ENCODE measurements at places on chromosomes 1 and 21. TPM values are rescaled to one million over a fixed set of nuclear protein-coding genes. Genes with fewer than 3 reads are reported as not detected.

The NKAIN1 gene
- not detected for total RNA-seq

DNA sequence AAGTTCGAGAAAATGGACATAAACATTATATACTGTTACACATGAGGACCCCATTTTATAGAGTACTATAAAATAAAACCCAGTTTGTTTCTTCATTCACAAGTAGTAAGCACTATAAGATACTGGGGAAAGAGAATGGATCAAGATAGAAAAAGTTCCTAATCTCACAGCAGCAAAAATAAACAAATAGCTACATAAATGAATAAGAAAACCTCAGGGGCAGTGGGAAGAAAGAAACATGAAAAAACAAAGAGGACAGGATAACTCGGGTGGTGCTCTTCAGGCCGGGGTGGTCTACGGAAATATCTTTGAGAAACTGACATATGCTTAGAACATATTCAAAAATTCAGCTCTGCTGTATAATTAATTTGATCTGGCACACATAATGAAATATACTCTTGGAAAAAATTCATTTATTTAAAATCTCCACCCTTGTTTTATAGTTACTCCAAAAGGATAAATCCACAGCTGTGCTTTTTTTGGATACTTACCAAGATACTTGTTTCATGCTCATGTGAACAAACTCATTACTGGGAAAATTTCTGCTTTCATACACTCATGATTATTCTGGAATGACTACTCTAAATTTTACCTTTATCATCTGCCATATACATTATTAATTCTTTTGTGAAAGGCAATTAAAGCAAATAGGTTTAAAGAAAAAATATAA is 20.0 kb downstream of the CEP170 start:
- H3K4me1 ChIP-seq: no peaks in the 10 kb centered on the region
- H3K36me3 ChIP-seq: peaks cover 28% of the 10 kb centered on the region
- no peak for DNase-seq
- no peak overlapping the region for H3K4me3 ChIP-seq
- no peaks in the 10 kb centered on the region for H3K27me3 ChIP-seq

DNA sequence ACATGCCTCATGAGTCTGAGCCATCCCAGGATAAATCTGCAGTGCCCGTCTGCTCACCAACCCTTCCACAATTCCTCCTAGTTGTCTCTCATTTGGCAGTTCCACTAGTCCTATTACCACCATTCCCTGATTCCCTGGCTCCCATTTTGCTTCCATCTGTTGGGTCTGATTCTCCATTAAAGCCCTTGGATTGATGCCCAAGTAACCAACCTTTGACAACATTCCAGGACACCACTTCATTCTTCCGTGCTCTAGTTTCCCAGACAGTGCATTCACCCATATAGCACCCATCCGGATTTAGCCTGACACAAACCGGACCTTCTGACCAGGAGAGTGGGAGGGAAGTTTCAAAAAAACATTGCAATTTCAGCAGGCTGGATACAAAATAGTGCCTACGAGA is 189.4 kb upstream of the PALMD start:
- H3K4me3 ChIP-seq: no peak overlapping the region
- H3K4me1 ChIP-seq: no peaks in the 10 kb centered on the region
- DNase-seq: no peak
- H3K27ac ChIP-seq: no peak overlapping the region

GRCh38 chr1:167915569-167915968 is 1.6 kb upstream of the ADCY10 start:
- H3K27me3 ChIP-seq: no peaks in the 10 kb centered on the region
- no peaks in the 10 kb centered on the region for H3K4me1 ChIP-seq
- H3K36me3 ChIP-seq: peaks cover 13% of the 10 kb centered on the region
- H3K27ac ChIP-seq: no peak overlapping the region
- H3K4me3 ChIP-seq: no peak overlapping the region

DNA sequence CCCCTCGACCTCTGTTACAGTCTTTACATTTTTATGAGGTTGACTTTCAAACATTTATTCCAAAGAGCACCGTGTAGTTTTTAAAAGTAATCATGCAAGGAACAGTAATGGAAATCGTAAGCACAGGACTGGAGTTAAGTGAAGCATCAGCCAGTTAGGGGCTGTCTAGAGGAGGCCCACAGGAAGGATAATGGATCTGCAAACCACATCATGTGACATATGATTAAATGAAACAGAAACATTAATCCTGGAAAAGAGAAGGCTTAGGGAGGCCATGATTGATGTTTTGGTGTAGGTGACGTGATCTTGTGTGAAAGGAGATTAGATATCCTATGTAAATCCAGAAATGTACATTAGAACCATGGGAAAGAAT is 25.0 kb downstream of the RGS7 start:
- H3K4me1 ChIP-seq: no peaks in the 10 kb centered on the region
- no peaks in the 10 kb centered on the region for H3K27me3 ChIP-seq
- no peaks in the 10 kb centered on the region for H3K36me3 ChIP-seq
- DNase-seq: no peak
